ENCODE measurements at places on chromosomes 3 and 15.

DNA sequence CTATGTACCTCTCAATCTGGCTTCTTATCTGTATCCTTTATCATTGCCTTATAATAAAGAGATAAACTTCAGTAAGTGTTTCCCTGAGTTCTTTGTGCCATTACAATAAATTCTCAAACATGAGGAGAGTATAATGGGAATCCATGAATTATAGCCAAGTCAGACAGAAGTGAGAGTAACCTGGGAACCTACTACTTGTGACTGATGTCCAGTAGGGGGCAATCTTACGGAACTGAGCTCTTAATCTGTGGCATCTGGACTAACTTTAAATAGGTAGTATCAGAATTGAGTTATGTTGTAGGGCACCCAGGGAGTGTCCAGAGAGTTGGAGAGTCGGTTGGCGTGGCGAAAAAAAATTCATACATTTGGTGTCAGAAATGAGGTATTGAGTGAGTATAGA lies 542.6 kb downstream of the ZBBX start:
- DNase-seq, result no peak

- DNase-seq, result no peak
Observed at GRCh38 chr3:112038863-112039262, 4.3 kb downstream of the TMPRSS7 start.

DNA sequence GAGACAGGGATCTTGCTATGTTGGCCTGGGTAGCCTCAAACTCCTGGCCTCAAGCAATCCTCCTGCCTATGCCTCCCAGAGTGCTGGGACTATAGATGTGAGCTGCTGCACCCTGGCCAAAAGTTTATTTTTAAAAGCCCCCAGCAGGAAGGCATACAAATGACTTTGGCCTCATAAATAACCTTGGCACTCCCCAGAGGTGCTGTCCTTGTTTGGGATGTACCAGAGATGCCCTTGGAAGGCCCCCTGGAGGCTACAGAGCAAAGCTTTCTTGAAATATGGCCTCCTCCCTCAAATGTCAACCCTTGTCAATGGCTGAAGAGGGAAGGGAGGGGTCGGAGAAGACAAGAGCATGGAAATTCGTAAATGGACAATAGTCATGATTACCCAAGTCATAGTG lies 14.0 kb upstream of the RTP3 start:
- DNase-seq, result no peak

DNA sequence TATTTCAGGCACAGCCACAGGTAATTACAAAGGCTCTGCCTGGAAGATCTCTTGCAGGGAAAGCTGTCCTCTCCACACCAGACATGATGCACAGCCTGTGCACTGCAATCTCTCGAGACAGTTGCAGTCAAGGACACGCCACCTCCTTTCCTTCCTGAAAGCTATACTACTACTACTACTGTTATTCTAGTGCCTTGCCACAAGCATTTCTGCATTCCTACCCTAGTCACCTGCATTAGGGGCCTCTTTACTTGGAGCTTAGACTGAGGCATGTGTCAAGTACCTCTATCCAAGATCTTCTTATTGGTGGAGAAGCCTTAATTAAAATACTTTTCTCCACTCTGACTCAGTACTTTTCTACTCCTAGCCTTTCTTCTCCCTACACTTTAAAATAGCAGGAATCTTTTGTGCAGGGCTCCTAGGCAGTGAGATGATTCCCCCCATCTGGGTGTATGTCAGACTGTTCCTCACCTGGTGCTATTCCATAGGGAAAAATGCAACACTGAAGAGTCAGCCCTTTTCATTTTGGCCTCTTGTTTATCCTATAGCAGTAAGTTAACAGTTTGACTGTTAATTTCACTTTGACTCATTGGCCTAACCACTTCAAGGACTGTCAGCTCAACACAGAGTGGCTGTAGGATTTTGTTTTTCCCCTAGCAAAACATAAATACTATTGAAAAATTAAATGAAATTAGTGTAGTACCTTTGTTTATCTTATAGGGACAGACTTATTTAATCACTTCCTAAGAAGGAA lies 78.9 kb downstream of the ESYT3 start:
- no peak for DNase-seq

DNA sequence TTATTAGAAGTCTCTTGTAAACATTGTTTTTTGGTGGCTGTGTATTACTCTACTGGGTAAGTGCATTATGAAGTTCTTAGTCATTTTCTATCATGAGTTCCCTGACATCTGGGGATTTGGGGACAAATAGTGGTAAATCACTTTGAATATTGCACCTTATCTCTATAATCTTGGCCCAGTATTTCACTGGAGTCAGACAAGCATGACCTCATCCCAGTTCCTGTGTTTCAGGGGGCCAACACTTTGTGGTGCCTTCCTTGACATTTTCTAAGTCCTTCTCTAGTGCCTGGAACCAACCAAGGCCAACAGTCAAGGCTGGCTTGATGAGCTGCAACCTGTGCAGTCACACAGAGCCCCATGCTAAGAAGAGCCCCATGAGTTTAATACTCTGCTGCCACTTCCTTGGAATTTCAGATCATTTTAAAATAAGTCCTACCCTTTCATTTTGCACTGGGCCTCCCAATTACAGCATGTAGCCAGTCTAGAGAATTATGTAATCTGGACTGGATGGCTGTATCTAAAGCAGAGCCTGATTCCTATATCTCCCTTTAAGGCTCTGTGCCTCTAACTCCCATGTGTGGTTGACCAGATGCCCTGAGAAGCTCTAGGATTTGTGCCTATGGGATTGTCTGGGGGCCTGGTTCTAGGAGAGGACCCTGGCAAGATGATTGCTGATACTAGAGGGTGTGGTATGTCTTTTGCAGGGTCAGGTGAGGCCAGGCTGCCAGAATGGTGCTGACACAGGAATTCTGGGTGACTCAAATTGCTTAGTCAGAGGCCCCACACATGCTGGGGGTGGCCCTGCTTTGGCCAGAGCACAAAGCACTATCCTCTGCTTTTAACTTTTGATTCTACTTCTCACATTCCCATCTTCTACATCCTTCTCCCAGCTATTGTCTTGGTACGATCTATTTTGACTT lies 319.6 kb upstream of the TBC1D5 start:
- no peak for DNase-seq

Measured in stimulated activated CD4-positive, alpha-beta T cell treated with anti-CD3 and anti-CD28 coated beads, Interleukin-2, amount 100 ng/mL, for 48 hours (primary cell).